ENCODE measurements at places on chromosomes 2 and 18.

DNA sequence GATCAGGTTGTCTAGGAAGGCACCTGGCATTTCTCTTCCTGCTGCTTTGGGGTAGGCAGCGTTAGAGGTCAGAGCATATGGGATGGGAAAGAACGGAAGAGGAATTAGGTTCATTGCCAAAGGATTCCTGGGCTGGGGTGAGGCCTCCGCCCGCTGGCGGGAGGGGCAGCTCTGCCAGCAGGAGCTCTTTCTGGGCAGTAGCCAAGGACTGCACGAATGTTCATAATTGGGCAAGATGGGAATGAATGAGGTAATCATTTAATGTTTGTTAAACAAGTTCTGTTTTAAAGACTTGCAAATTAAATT is 253.9 kb downstream of the AGAP1 start:
- DNase-seq = no peak

DNA sequence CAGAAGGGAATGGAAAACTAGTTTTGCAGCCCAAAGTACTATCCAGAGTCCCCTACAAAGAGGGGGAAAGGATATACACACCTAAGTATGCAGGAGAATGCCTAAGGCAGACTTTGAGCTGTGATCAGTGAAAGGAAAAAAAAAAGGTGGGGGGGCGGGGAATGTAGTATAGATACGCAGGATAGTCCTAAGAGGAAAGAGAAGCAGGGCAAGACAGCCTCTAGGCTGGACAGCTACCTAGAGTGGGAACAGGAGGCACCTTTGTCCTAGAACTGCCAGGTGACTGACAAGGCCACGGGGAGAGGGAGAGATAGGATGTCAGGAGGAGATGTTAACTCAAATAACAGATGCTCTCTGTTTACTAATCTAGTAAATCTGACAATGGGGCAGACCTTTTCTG is 6.0 kb downstream of the REEP1 start:
- DNase-seq = no peak

GRCh38 chr18:42893977-42894376 is 221.5 kb downstream of the RIT2 start:
- no peak for DNase-seq

- no peak for DNase-seq
Measured at GRCh38 chr2:196410008-196410407, 229.5 kb upstream of the CCDC150 start.

DNA sequence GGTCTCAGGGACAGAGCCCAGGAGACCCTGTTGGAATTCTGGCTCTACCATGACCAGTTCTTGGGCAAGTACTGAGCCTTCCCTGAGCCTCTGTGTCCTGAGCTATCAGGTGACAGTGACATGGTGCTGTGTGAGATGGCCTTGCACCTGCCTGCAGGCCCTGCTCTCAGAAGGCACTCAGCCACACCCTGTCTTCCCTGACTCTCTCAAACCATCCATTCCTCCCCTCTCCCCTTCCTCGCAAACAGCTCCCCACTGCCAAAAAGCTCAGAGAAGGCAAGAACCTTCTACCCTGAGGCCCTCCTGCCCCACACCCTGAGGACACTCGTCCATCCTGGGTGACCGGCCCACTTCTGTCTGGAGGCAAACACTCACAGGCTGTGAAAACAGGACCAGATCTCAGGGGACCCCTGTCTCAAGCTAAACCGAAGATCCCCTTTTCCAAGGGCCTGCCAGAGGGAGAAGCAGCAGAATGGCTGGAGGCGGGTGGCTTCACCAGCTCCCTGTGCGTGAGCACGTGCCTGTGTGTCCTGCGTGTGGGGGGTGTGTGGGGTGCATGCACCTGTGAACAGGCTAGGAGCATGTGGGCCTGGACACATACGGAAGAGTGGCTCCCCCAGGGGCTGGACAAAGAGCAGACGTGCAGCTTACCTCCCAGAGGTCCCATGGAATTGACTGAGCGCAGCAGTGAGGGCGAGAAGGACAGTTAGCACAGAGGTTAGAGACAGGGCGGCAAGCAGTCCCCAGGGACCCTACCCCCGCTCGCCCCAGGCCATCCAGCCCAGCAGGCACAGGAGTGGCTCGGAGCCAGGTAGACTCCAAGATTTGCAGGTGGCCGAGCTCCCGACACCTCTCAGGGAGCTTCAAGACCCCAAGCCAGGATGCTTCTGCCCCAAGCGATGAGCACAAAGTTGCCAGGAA is 53.9 kb downstream of the BIN1 start:
- no peak for DNase-seq

DNA sequence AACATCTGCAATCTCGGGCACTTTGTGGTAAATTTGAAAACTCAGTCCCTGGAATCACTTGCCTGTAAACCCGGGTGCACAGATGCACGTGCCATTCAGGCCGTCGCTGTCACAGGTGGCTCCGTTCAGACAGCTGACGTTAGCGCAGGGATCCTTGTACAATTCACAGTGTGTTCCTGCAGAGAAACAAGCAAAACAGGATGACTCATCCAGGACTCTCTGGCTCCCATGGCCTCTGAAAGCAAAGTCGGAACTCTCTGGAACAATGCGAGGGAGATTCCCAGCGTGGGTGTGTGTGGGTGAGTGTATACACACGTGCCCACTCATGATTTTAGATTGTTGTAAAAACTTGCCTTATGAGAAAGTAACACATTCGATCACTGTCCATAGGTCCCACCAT is 136.1 kb upstream of the PID1 start:
- no peak for DNase-seq

GRCh38 chr2:174945601-174946260 is 59.5 kb downstream of the CHN1 start:
- DNase-seq = no peak

DNA sequence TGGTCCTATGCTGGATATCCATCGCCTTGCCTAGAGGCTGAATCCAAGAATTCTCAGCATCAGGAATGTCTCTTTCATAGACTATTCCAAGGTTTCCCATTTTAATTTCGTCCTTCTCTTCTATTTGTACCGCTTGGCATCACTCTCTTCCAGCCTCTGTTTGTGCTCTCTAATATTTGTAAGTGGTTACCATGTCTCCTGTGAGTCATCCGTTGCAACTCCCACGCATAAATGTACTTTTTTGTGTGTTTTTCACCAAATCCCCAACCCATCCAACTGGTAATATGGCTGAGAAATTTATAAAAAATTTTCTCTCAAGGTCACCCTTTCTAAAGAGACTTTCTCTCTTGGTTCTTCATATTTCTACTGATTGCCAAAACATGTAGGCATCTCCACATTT is 21.8 kb downstream of the COLEC12 start:
- no peak for DNase-seq

DNA sequence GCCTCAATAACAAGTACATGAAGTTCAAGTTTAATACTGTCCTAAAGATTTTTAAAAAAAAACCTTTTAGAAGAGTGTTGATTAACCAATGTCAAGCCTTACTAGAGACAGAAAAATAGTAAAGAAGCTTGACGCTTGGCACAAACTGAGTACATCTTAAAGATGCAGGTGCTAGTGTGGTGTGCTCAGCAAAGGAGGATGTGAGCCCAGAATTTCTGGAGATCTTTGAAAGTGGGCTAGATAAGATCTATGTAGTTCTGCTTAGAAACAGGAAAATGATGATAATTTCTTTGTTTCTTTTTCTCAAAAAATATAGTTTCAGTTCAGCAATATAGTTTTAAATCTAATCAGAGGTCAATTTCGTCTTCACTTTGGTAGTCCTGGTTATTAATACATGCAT is 118.3 kb upstream of the KLHL14 start:
- no peak for DNase-seq
